Activated CD4-positive, CD25-positive, alpha-beta regulatory T cell treated with anti-CD3 and anti-CD28 coated beads, Interleukin-2, amount 50 U/mL, for 24 hours (primary cell): ENCODE measurements at places on chromosomes 1 and 21.
A peak's percentile ranks its signal among the peaks of the same experiment; 100 is the strongest.

DNA sequence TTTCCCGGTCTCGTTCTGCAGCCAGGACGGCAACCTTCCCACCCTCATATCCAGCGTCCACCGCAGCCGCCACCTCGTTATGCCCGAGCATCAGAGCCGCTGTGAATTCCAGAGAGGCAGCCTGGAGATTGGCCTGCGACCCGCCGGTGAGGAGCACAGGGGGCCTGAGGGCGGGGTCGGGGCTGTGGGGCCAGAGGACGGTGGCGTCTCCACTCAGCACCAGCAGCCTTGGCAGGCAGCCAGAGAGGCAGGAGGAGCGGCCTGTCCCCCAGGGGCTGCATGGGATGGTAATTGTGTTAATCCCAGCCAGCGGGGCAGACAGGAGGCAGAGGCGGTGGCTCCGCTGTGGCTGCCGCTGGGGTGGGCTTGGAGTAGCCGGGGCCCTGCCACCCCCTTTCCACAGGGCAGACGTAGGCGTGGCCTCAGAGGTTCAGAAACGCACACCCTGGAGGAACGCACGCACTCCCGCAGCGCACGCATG, 12.1 kb downstream of the SAMD11 start:
- ATAC-seq = no peak

DNA sequence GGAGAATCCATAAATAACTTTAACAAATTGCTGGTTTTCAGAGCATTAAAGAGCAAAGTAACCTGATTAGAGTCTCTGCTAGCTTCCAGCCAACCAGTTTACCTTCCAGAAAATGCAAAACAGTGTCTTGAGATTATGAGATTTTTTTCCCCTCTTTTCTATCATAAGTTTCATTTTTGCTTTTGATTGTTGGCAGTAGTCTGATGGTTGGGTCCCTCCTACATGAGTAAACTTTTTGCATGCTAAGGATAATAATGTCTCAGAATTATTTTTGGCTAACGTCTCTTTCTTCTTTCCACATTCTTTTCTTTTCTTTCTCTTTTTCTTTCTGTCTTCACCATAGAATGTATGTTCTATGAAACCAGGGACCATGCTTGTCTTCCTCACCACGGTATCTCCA, 6.3 kb upstream of the ADAMTS5 start:
- ATAC-seq = no peak

DNA sequence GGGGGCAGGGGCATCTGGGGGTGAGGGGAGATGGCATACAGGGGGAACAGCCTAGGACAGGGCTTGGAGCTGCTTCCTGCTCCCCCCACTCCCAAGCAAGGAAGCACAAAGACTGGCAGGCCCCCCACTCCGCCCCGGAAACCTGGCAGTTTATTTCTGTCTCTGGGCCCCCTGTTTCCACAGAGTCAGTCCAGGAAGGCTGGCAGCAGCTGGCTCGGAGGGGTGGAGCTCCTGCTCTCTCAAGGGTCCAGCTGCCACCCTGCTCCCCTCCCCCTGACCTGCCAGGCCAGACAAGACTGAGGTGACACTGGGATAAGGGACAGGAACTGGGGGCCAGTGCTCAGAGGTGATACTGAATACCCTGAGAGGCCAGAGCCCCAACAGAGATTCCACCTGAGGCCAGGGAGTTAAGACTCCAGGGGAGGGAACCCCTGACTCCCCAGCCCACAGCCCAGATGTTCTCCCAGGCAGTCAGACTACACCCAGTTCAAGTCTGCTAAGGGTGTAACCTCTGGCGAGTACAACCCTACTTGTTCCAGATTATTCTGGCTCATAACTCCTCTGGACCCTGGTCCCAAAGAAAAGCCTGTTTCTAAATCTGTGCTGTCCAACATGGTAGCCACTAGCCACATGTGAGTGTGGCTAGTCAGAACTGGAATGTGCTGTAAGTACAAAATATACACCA, 26.3 kb downstream of the AHDC1 start:
- no peak for ATAC-seq

DNA sequence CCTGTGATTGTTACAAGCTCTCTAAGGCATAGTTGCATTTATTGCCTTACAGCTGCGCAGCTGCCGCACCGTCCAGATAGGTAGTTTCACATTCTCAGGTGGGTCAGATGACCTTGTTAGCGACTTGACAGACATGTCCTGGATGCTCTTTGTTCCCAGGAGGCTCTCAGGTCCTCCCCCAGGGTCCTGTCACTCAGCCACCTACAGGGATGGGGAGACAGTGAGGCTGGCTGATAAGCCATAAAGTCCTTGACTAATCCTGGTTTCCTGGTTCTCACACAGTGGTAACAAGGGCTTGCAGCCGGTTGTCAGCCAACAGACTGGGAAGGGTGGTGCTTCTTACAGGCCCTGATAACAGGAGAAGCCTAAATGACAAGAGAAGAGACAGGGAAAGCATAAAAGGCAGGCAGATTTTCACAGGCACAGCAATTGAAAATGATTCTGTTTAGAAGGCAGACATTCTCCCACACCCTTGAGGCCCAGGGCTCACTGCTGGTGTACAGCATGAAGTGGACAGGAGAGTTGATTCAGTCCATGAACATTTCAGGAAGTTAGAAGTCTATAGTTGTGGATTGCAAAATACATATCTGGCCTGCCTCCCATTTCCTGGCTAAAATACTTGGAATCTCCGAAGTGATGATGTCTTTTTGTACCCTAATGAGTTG, 2.9 kb downstream of the ARF1 start:
- ATAC-seq = no peak

DNA sequence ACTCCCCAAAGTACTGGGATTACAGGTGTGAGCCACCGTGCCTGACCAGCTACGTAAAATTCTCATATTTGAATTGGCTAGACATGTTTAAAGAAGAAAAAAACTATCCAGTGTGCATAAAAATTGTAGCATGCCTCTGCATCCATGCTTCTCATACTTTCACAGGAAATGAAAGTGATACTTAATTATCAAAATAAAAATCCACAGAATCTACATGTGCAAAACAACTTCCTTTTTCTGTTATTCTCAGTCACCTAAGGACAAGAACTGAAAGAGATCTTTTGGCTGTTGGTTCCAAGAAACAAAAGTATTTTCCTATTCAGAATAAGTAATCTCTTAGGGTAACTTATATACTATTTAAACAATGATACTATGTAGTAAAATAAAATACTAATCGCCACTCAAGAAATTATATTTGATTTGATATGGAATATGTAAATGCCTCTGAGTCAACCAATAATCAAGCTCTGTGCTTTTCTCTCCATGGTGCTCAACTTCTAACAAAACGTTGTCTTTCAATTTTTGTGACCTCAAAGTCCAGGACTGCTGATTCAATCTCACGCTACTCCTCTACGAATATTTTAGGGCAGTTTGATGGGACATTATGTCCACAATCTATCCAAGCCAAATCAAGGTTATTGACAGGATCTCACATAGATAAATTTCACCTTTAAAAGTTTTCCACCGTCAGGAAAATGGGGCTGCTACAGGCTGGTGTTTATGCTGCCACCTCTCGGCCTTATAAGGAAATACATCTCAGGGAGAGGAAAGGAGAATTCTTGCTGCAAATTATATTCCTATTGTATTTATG, 102.7 kb downstream of the ZNF281 start:
- peak; percentile 16 for ATAC-seq

GRCh38 chr1:110637475-110637874, 31.3 kb upstream of the KCNA2 start:
- ATAC-seq = no peak

- ATAC-seq = no peak
Measured at GRCh38 chr1:111220302-111220890, 7.1 kb upstream of the CHI3L2 start.

- ATAC-seq = no peak
Measured at GRCh38 chr1:72635719-72636118, 353.4 kb upstream of the NEGR1 start.

DNA sequence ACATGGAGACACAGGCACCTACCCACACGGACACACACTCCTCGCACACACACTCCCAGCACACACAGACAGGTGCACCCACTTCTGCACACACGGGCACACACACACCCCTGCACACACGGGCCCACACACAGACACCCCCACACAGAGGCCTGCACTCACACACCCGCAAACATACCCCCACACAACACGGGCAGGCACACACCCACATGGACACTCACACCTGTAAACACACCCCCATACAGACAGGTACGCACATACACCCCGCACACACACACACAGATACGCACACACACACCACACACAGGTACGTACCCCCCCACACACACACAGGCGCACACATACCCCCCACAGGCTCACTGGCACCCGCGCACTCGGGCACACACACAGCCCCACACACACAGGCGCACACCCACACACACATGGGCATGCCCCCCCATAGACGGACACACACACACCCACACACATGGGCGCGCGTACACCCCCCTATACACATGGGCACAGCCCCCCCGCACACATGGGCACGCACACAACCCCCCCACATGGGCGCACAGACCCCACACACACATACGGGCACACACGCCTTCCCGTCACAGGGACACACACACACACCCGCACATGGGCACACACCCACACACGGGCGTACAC, 6.1 kb downstream of the ATAD3A start:
- ATAC-seq = no peak

- ATAC-seq = no peak
Measured at GRCh38 chr1:11615090-11615489, 39.1 kb downstream of the FBXO2 start.

DNA sequence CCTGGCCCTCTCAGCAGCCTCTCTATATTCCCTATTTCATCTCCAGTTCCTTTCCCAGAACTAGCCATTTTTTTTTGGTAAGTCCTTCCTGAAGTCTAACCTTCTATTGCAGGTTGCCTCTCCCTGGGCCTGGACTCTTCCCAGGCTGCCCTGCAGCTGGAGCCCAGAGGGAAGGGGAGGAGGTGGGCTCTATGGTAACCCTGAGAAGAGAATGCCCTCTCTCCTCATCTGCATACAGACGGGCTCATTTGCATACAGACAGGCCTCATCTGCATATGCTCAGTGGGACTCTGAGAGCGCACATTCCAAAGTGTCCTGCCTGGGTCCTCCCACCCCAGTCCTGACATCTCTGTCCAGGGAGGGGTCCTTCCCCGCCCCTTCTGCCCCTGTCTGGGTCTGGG, 32.7 kb downstream of the RHBG start:
- no peak for ATAC-seq

- no peak for ATAC-seq
Measured at GRCh38 chr1:19344372-19344810, 32.3 kb downstream of the SLC66A1 start.

DNA sequence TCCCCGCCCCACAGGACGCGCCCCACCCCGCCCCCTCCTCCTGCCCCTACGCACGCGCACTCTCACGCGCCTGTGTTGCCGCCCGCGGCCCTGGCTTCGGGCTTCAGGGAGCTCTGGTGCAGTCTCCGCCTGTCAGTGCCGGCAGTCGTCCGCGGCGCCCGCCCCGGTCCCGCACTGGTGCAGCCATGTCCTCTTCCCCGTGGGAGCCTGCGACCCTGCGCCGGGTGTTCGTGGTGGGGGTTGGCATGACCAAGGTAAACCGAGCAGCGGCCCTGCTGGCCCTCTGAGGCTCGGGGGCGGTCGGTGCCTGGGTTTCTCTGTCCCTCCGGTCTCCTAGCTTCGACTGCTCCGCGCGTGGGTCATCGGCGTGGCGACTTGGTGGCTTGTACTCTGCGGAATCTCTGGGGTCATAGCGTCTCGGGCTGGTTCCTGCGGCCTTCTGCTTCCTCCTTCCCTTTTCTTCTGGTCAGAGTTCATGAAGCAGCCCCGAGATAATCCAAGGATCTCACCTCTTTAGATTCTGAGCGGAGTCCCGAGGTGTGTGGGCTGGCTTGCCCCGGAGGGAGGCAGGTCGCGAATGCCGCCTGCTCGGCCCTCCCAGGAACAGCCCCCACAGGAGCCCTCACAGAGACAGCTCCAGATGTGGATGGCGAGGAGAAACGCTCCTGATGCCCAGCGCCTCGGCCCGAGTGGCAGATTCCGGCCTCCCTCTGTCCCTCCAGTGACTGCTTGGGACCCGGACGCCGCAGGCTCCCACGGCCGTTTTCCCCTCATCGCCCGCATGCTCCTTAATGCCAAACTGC, at the start of gene SCP2:
Gene SCP2 (plus strand): TSS at position 65 of the 803 bp plus-strand sequence. CDS start 121 bp downstream, at position 186.
- ATAC-seq = peak; percentile 92

GRCh38 chr21:24976238-24976637, 631.0 kb downstream of the MRPL39 start:
- ATAC-seq = no peak

GRCh38 chr1:167747988-167748387, 26.2 kb downstream of the MPZL1 start:
- no peak for ATAC-seq

DNA sequence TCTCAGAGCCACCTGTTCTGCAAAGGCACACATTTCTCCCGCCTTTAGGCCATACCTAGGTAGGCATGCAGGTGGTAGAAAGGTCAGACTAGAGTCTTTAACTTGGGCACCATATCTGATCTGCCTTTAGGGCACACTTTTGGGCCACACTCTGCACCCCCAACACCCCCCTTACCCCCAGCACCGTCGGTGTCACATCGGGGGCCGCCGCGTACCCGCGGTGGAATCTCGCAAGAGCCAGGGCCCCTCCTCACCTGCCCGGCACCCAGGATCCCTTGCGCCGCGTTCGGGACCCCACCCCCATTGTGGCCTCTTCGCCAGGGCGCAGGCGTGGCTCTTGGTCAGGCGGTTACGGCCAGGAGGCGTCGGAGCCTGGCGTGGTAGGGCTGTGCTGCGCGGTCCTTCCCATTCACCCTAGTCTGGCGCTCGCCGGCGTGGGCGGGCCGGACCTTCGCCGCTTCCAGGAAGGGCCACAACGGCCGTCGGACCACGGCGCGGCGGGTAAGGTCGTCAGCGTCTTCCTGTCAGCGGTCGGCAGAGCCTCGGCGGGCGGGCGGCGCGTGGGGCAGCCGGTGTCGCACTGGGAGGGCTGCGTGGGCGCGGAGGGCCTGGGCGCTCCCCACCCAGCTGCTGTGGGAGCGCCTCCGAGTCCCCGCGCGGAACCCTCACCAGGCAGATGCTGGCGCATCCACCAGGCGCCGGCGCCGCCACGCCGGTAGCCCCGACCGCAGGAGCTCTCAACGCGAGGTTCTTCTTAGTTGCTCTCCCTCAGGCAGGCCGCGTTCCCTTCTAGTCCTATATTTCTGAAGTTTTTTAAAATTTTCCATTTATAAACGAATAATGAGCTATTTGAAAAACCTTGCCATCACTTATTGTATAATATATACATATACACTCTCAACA, at the start of gene DNAH14:
Gene DNAH14 (plus strand): TSS at position 341 of the 903 bp plus-strand sequence. CDS start 23,028 bp downstream, outside the sequence.
- ATAC-seq = peak; percentile 41

GRCh38 chr1:203422656-203423055, 53.0 kb upstream of the PRELP start:
- ATAC-seq = no peak

DNA sequence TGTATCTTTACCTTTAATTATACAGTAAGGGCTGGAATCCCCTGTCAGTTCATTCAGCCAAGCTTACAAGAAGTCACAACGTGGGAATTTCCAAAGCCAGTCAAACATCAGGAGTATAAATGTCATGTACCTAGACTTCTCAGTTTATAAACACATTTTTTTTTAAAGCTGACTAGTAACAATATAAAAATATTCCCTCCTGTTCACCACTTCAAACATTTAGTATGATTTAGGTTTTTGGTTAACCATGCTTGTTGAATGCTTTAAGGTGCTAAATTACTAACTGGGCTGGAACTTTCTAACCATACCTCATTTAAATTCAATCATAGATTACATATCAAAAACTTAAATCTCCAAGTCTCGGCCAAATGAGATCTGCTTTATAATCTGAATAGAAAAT, 44.0 kb downstream of the JAK1 start:
- peak; percentile 66 for ATAC-seq
